Activated CD4-positive, alpha-beta T cell treated with anti-CD3 and anti-CD28 coated beads for 36 hours (primary cell): ENCODE measurements at places on chromosomes 4 and X. TPM values are rescaled to one million over a fixed set of nuclear protein-coding genes. Genes with fewer than 3 reads are reported as not detected.
A peak's percentile ranks its signal among the peaks of the same experiment; 100 is the strongest.

PPP1R2C gene
- not detected for total RNA-seq

- H3K36me3 ChIP-seq, result no peaks in the 10 kb centered on the region
- DNase-seq, result no peak
- H3K4me3 ChIP-seq, result no peak overlapping the region
Observed at GRCh38 chr4:40579983-40580382, 49.7 kb downstream of the RBM47 start.

DNA sequence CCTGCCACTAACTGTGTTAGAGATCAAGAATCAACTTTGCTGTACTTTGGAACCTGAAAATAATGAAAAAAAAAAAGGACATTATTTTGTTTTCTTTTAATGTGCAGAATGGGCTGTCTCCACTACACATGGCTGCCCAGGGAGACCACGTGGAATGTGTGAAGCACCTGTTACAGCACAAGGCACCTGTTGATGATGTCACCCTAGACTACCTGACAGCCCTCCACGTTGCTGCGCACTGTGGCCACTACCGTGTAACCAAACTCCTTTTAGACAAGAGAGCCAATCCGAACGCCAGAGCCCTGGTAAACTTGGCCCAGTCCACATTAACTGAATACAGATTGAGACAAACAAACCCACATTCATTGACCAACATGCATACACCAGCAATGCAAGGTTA is 206.2 kb downstream of the ANK2 start:
- H3K4me3 ChIP-seq, result no peak overlapping the region
- H3K36me3 ChIP-seq, result no peaks in the 10 kb centered on the region
- H3K27ac ChIP-seq, result no peak overlapping the region

TCEAL2 gene
- total RNA-seq, result not detected

DNA sequence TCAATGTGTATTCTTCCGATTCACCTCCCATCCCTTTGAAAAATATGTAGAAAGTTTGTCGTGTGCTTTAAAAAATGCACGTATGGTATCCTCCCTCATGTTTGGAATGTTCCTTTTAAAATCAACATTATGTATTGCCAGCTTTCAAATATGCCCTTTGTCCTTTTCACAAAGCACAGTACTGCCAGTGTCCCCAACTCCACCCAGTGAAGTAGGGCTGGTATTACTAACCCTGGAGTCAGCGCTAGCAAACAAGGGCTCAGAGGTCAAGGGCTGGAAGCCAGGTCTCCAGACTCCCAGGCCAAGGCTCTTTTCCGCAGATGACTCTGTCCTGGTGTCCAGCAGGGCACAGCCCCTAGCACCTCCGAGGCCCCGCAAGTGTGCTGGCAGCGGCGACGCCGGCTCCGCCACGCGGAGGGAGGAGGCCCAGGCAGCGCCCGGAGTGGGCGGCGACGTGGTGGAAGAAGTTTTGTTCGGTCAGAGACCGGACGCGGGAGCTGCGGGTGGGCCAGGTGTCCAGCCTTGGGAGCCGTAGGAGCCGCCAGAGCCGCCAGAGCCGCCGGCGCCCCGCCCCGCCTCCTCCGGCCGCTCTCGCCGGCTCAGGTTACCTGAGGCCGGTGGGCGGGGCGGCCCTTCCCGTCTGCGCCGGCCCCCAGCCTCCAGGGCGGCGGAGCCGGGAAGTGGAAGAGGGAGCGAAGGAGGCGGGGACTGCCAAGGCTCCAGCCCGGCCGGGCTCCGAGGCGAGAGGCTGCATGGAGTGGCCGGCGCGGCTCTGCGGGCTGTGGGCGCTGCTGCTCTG is at the start of gene IL13RA1:
TSS of gene IL13RA1 (plus strand) at position 720 of the 799 bp plus-strand sequence. CDS start at position 753, 33 bp downstream.
- no peaks in the 10 kb centered on the region for H3K36me3 ChIP-seq
- H3K27me3 ChIP-seq, result peaks cover 15% of the 10 kb centered on the region
- H3K4me1 ChIP-seq, result peaks cover 5% of the 10 kb centered on the region
- no peak within 1 kb of the TSS for H3K27ac ChIP-seq
- peak within 1 kb of the TSS; percentile 47 for H3K4me3 ChIP-seq

F9 gene
- total RNA-seq, result not detected

DNA sequence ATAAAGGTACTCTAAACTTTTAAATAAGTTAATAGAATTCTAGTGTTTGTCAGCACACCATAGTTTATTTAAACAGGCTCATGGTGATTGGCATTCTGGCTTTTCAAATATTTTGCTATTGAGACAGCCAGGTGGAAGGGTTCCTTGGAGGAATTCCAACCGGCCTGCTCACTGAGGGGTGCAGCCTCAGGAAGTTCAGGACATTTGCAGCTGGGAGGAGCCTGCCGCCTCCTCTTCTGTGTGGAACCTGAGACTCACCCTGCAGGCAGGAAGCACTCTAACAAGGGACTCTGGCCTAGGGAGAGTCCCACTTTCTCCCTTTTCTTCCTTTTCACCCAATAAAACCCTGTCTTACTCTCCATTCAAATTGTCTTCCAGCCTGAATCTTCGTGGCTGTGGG is 1328.0 kb downstream of the FSTL5 start:
- H3K27me3 ChIP-seq, result no peaks in the 10 kb centered on the region
- DNase-seq, result no peak
- H3K4me3 ChIP-seq, result no peak overlapping the region
- no peaks in the 10 kb centered on the region for H3K4me1 ChIP-seq
- no peak overlapping the region for H3K27ac ChIP-seq
- H3K36me3 ChIP-seq, result no peaks in the 10 kb centered on the region

ADGRL3 gene
- total RNA-seq, result not detected

GRCh38 chr4:151955721-151956380 is 195.0 kb upstream of the GATB start:
- H3K27me3 ChIP-seq, result no peaks in the 10 kb centered on the region
- DNase-seq, result no peak
- no peak overlapping the region for H3K4me3 ChIP-seq
- H3K4me1 ChIP-seq, result no peaks in the 10 kb centered on the region

DNA sequence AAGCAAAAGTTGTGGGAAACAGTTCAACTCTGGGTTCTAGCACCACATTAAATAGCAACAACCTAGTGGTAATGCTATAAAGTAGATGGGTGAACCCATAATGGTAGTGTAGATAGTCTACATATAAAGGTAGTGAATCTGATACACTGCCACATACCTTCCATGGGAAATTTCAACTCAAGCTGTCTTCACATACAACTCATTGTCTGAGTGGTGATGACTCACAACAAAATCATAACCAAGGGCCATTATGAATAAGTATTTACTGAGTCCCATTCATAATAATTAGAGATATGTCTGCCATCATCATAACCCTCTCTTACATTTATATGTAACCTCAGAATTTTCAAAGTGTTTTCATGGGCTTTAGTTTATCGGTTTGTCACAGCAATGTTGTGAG is 34.8 kb downstream of the EGF start:
- no peaks in the 10 kb centered on the region for H3K36me3 ChIP-seq
- H3K4me3 ChIP-seq, result no peak overlapping the region
- peaks cover 54% of the 10 kb centered on the region for H3K4me1 ChIP-seq
- H3K27ac ChIP-seq, result peak overlapping the region; percentile 74
- no peak for DNase-seq

GBA3 gene
- total RNA-seq, result not detected

- H3K36me3 ChIP-seq, result no peaks in the 10 kb centered on the region
- no peak overlapping the region for H3K27ac ChIP-seq
- DNase-seq, result no peak
- H3K4me3 ChIP-seq, result no peak overlapping the region
- no peaks in the 10 kb centered on the region for H3K27me3 ChIP-seq
Observed at GRCh38 chr4:160316036-160316435, 1213.2 kb downstream of the RAPGEF2 start.

DNA sequence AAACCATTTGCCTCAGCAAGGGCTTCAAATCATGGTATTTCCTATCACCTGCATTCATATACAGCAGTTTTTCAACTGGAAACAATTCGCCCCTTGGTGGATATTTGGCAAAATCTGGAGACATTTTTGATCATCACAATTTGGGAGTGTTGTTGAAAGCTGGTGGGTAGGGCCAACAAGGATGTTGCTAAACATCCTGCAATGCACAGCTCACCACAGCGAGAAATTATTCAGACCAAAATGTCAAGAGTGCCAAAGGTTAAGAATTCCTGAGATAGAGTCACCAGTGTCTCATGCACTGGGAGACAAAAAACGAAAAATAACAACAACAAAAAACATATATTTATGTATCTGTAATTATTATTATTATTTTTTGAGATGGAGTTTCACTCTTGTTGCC is 435.2 kb upstream of the CTSO start:
- H3K27me3 ChIP-seq, result no peaks in the 10 kb centered on the region
- H3K36me3 ChIP-seq, result no peaks in the 10 kb centered on the region
- H3K27ac ChIP-seq, result no peak overlapping the region
- H3K4me1 ChIP-seq, result no peaks in the 10 kb centered on the region
- DNase-seq, result no peak

DNA sequence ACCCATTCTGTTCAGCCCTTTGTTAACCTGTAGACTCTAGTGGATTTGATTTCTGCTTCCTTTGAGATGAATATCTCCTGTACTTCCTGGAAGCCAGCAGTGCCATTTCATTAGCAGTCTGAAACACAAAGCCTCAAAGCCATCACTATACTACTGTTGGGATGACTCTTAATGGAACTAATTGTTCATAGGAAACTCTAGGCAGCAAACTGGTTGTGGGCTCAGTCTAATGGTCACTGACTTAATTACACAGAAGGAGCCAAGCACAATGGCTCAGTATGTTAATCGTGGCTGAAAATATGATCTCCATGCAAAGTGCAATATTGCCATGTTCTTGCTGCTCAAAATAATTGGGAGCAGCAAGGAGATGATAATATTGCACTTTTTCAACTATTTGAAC is 262.3 kb downstream of the ARHGAP24 start:
- no peaks in the 10 kb centered on the region for H3K36me3 ChIP-seq
- H3K27me3 ChIP-seq, result no peaks in the 10 kb centered on the region
- no peaks in the 10 kb centered on the region for H3K4me1 ChIP-seq
- no peak overlapping the region for H3K27ac ChIP-seq
- no peak overlapping the region for H3K4me3 ChIP-seq

CT55 gene
- total RNA-seq, result not detected

- H3K36me3 ChIP-seq, result peaks cover 31% of the 10 kb centered on the region
- peak; percentile 91 for DNase-seq
- no peak overlapping the region for H3K4me3 ChIP-seq
- H3K4me1 ChIP-seq, result peaks cover 10% of the 10 kb centered on the region
- no peaks in the 10 kb centered on the region for H3K27me3 ChIP-seq
Observed at GRCh38 chr4:108018040-108018883, 28.6 kb downstream of the HADH start.

DNA sequence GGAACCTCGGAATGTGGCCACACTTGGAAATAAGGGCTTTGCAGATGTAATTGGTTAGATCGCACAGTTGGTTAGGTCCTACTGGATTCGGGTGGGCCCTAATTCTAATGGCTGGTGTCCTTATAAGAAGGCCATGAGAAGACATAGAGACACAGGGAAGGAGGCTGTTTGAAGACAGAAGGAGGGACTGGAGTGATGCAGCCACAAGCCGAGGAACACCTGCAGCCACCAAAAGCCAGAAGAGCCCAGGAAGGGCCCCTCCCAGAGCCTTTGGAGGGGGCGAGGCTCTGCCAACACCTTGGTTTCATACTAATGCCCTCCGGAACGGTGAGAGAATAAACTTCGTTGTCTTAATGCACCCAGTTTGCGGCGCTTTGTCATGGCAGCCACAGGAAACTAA is 47.0 kb downstream of the EVC start:
- no peak overlapping the region for H3K27ac ChIP-seq
- peaks cover 4% of the 10 kb centered on the region for H3K27me3 ChIP-seq
- H3K36me3 ChIP-seq, result no peaks in the 10 kb centered on the region
- no peak overlapping the region for H3K4me3 ChIP-seq
- H3K4me1 ChIP-seq, result peaks cover 13% of the 10 kb centered on the region
